Stimulated activated CD4-positive, alpha-beta T cell treated with anti-CD3 and anti-CD28 coated beads, Interleukin-2, amount 100 ng/mL, for 24 hours (primary cell): ENCODE measurements at places on chromosomes 1 and 21.

GRCh38 chr1:64942675-64943074 lies 23.7 kb downstream of the JAK1 start:
- DNase-seq: no peak

DNA sequence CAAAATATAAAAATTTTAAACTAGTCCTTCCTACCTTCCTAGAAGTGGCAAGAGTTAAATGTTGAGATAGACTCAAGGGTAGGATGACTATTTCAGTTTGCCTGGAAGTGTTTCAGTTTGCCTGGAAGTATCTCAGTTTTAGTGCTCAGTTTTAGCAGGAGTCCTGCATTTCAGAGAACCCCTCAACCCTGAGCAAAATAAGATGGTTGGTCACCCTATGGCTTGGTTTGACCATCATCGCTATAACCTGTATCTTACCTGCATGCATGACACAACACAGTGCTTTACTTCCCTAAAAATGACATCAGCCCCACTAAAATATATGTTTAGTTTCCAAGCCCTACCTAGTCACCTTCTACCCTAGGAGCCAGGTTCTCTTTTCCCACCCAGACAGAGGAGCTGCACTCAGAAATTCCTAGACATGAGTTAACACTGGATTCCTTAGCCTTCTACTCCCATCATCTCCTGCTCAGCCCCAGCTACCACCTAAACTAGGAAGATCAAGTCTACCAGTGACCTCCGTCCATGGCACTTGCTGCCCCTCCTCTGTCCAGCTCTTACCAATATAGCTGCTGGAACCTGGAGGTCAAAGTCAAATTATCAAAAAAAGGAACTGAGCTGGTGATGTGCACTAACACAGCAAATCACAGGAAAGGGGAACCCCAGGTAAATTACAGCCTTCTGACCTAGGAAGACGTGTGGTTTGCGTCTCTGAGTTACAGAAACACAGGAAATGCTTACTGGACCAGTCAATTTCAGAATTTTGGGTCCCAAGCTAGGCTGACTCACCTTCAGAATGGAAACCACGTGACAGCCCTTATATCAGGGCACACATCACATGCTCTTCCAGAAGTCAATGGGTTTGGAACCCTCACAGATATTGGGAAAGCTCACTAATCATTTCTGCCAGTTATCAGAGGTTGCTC lies 2.2 kb upstream of the G0S2 start:
- no peak for DNase-seq

GRCh38 chr1:40075266-40075665 lies 21.8 kb downstream of the PPT1 start:
- no peak for DNase-seq

- DNase-seq: no peak
These were observed 35.0 kb downstream of the HMGB4 start for GRCh38 chr1:33898881-33899280.

DNA sequence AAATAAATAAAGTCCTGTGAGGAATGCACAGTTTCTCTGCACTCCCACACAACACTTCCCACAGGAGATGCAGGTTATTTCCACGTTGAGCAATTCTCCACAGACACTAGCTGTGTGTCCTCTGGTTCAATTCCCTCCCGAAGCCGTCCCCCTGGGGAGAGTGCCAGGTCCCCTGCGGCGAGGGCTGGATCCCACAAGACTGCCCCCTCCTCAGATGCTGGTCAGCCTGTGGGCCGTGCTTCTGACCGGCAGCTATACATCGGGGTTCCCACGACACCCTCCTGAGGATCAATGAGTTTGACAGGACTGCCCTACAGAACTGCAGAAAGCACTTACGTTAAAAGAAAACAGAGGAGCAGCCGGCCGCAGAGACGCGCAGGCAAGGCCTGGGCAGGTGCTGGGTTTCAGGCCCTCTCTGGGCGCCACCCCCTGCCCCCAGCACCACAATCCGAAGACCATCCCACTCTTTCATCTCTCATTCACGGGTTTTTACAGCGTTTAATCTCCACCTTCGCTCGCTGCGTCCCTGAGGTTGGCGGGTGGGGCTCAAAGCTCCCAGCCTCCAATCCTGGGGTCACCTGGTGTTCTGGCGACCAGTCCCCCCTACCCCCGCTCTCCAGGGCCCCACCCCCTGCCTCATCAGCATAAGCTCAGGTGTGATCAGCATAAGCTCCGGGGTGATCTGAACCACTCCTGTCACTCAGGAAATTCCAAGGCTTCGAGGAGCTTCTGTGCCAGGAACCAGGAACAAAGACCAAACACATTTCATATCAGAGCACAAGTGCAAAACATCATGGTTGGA lies 9.3 kb downstream of the SLC35E2B start:
- no peak for DNase-seq

DNA sequence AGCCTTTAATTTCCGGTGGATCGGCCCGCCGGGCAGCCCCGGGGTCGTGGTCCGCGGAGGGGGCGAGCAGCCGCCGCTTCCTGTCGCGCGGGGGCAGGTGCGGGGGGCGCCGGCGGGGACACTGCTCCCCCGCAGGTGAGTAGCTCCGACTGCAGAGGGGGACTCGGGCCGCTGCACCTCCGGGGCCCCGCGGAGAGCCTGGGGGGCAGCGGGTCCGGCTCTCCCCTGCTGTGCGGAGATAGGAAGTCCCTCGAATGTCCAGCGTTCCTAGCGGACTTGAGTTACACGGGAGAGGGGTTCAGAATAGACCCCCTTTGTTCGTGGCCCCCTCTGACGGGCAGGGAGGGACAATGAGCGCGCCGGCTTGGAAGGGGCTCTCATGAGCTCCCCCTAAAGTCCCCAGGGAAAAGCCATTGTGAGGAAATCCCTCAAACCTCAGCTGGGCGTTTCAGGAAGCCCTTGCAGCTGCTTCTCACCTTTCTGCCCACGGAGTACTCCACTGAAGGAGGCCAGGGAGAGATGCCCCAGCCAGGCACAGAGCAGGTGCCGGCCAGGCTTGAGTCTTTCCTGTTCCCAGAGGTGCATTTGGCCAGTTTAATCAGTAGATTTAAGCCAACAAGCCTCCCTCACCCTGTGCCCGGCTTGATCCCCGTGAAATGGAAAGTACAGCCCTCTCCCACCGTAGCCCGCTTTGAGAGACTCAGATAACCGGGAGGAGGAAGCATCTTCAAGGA lies 925 bp downstream of the PDE9A start:
- no peak for DNase-seq
